ENCODE measurements at places on chromosomes 12 and 14. TPM values are rescaled to one million over a fixed set of nuclear protein-coding genes. Genes with fewer than 3 reads are reported as not detected.

MFAP5 gene
- 5.8 TPM for total RNA-seq

TAS2R13 gene
- total RNA-seq, result 1.5 TPM

AKAP5 gene
- total RNA-seq, result 0.44 TPM

TSHR gene
- total RNA-seq, result not detected

SLC5A8 gene
- total RNA-seq, result not detected

CRIP1 gene
- 0.50 TPM for total RNA-seq

RNASE7 gene
- total RNA-seq, result not detected

GDF3 gene
- total RNA-seq, result not detected

TSFM gene
- 17.6 TPM for total RNA-seq

ANO2 gene
- total RNA-seq, result under 0.01 TPM
